Epithelial cell of proximal tubule (primary cell): ENCODE measurements at places on chromosomes 2 and 18.

GRCh38 chr2:75157435-75157834 lies 41.9 kb downstream of the TACR1 start:
- no peak for DNase-seq

- no peak for DNase-seq
These were observed 48.2 kb downstream of the CABYR start for GRCh38 chr18:24187049-24187448.

GRCh38 chr2:79723830-79724229 lies 211.0 kb downstream of the CTNNA2 start:
- peak; percentile 67 for DNase-seq

GRCh38 chr2:28004086-28004485 lies 113.6 kb downstream of the BABAM2 start:
- no peak for DNase-seq

DNA sequence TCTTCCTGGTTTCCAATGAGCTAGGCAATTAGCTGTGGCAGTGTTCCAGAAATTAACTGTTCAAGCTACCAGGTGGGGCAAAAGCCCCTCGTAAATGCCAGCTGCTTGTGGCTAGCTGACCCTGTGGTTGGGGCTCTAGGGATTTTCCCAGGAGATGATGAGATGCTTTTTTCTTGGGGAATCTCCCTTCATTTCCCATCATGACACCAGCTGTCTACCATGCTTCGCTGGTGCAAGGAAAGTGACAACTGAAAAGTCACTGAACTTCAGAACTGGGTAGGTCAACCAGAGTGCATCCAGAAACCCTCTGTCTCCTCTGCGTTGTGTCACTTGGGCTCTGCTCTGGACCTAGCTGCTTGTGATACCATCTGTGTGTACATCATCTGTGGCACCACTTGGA lies 386.5 kb upstream of the DCC start:
- DNase-seq, result no peak

- no peak for DNase-seq
These were observed 630.1 kb upstream of the PIK3C3 start for GRCh38 chr18:41324934-41325333.

- no peak for DNase-seq
These were observed 20.6 kb downstream of the CROCC2 start for GRCh38 chr2:240926516-240927389.

DNA sequence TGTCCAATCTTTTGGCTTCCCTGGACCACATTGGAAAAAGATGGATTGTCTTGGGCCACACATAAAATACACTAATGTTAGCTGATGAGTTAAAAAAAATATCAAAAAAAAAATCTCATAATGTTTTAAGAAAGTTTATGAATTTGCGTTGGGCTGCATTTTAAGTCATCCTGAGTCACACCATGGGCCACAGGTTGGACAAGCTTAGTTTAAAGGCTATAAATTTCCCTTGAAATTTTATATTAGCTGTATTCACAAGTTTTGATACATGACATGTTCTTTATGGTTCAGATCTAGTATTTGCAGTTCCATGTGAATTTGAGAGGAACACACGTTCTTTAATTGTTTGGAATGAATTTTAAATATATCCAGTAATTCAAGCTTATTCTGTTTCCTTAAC lies 21.9 kb downstream of the CARF start:
- DNase-seq, result no peak

DNA sequence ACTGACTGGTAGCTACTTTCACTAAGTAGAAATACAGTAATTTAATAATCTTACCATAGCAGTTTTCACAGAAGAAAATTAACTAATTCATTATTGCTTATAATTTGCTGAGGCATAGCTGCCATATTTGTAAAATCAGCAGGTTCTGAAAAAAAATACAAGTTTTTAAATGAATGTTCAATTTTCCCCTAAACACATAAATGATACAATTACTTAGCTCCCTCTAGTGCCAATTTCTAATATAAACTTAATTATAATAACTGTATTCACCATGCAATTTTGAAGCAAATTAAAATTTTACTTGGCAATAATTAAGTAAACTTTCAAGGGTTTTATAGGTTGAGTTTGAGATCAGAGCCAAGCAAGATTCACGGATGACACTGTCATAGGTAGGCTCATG lies 1321.6 kb upstream of the ACVR2A start:
- no peak for DNase-seq

DNA sequence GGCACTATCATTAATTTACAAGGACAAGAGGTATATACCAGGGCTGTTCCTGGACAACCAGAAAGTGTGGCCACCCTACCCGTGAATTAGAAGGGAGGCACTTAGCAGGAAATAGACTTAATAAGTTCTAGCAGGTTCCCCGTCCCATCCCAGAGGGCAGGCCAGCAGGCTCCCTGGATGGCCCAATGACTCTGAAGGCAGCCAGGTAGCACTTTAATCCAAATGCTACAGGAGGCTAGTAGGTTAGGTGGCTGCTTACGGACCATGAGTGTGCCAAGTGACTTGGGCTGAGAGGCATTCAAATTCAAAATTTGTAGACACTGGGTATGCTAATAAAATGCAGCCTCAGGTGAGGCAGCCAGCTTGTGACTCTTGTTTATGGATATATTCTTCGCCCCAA lies 123.9 kb downstream of the UXS1 start:
- no peak for DNase-seq

GRCh38 chr2:195251214-195251613 lies 405.8 kb upstream of the SLC39A10 start:
- peak; percentile 84 for DNase-seq

GRCh38 chr2:74199275-74199701 lies 873 bp downstream of the MTHFD2 start:
- no peak for DNase-seq

GRCh38 chr2:173673640-173674039 lies 291.5 kb downstream of the SP3 start:
- no peak for DNase-seq

DNA sequence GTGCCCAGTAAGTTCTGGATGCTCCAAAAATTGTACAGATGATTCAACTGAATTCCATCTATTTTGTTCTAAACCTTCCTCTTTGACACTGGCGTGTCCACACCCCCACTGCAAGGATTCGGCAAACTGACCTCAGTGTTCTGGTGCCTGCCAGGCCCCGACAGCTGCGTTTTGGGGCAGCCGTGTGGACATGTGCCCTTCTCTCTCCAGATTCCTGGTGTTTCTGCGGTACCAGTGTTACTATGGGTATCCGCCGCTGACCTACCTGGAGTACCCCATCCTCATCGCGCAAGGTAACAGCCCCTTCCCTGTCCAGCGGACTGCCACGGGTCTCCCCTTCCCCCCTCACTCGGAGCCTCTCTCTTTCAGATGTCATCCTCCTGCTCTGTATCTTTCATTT lies 5.0 kb downstream of the SLC66A3 start:
- no peak for DNase-seq

- no peak for DNase-seq
These were observed 46.0 kb upstream of the PAX8 start for GRCh38 chr2:113324684-113325160.

GRCh38 chr2:46095830-46096229 lies 201.4 kb upstream of the EPAS1 start:
- no peak for DNase-seq

DNA sequence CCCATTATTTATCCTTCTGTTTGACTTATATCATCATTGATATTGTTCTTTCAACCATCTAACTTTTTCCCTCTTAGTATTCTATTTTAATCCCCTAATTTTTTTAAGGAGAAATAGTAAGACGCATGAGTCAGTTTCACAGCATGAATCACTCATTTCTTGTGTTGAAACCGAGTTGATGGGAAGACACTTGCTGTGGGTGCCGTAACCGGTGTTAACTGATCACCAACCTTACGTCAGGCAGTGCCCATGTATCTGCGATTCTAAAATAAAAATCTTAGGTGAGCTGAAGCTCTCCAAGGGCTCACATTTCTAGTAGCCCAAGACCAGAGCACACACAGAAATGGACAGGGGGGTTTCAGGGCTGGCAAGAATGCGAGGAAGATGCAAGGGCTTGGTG lies 348.1 kb downstream of the GALR1 start:
- no peak for DNase-seq

DNA sequence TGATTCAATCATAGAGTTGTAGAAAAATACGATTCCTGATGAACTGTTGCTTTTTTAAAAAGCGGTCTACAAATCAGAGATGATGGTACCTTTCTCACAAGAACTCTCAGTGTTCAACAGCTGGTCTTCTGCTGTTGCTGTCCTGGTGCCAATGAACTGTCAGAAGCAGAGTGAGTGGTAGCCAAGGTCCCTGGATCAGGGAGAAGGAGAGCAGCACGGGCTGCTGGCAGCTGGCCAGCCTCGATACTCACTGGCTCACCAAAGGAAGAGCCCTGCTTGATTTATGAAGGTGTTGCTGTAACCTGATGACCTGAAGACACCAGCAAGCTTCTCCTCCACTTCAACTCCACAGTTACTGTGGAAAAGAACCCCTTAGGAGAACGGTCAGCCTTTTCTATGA lies 300.8 kb upstream of the SOX11 start:
- no peak for DNase-seq

GRCh38 chr18:7927119-7927518 lies 360.0 kb downstream of the PTPRM start:
- no peak for DNase-seq

GRCh38 chr18:74937291-74937690 lies 271.6 kb downstream of the PTGR3 start:
- no peak for DNase-seq

- no peak for DNase-seq
These were observed 18.5 kb downstream of the PSTPIP2 start for GRCh38 chr18:46053368-46054095.

GRCh38 chr2:72579591-72580180 lies 246.1 kb downstream of the EXOC6B start:
- DNase-seq, result peak; percentile 9

GRCh38 chr2:240468303-240469238 lies 33.1 kb downstream of the GPC1 start:
- DNase-seq, result no peak

DNA sequence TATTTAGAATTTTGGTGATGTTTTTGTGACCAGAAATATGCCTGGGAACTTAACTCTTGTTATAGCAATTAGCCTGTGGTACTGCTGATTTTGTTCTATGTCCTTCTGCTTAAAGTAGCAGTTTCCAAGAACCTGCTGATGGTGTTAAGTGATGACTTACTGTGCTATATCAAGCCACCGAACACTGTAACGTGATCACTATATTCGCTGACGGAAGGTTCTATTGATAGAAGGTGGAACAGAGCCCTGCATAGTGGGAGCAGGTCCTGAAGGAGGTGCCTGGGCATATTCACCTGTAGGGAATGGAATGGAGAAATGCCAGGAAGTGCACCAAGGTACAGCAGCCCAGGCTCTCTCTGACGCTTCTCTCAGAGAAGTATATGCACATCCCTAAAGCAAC lies 76.8 kb downstream of the UXS1 start:
- DNase-seq, result no peak

DNA sequence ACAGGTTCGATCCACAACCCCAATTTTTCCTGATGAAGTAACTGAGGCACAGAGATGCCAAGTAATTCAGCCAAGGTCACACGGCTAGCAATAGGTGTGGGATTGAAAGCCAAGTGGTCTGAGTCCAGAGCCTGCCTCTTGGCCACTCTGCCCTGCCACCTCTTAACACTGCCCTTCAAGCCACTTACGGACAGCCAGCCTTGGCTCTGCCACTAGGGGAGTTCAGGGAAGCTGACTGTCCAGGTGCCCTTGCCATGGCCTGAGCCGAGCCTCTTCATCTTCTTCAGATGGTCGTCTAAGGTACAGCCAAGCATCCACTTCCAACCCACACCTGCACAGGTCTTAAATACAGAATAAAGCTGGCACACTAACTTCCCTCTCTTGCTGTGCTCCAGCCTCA lies 99.3 kb upstream of the GPR45 start:
- DNase-seq, result no peak

DNA sequence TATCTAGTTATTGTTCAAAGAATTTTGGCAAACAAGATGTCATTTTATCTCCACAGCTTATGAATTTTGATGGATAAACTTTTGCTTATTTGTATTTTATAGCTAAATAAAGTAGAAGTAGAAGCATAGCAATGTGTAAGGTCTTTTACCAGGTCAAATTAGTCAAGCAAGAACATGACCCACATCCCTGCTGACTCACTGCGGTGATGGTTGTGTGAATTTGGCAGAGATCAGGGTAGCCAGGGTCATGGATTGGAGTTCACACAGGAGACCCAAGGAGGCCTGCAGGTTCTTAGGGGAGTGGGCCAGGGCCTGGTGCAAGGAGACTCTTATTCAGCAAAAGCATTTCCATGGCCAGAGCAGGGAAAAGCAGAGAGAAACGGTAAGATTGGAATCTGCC lies 18.7 kb downstream of the SP140 start:
- DNase-seq, result no peak

GRCh38 chr2:50125246-50125645 lies 906.7 kb downstream of the NRXN1 start:
- no peak for DNase-seq

DNA sequence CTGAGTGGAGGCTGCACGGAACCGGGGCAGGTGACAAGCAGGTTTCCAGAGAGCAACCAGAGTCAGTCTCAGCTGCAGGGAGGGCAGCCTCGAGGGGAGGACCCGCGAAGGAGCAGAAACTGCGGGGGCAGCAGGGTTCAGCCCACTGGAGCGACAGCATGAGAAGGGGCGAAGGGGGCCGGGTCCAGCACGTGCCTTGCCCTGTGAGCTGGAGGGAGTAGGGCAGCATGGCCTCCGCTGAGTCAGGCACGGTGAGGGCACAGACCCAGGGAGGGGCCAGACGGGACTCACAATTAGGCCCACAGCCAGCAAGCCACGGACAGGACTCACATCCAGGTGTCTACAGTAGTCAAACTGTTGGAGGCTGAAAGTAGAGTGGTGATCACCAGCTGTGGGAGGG lies 22.7 kb upstream of the ATP9B start:
- no peak for DNase-seq

- DNase-seq, result peak; percentile 16
These were observed 70.3 kb upstream of the ZSWIM2 start for GRCh38 chr2:186919296-186919695.

- no peak for DNase-seq
These were observed 169.2 kb downstream of the KLHL29 start for GRCh38 chr2:23554054-23554697.

- DNase-seq, result no peak
These were observed 22.8 kb upstream of the CCNYL1 start for GRCh38 chr2:207688597-207688996.

DNA sequence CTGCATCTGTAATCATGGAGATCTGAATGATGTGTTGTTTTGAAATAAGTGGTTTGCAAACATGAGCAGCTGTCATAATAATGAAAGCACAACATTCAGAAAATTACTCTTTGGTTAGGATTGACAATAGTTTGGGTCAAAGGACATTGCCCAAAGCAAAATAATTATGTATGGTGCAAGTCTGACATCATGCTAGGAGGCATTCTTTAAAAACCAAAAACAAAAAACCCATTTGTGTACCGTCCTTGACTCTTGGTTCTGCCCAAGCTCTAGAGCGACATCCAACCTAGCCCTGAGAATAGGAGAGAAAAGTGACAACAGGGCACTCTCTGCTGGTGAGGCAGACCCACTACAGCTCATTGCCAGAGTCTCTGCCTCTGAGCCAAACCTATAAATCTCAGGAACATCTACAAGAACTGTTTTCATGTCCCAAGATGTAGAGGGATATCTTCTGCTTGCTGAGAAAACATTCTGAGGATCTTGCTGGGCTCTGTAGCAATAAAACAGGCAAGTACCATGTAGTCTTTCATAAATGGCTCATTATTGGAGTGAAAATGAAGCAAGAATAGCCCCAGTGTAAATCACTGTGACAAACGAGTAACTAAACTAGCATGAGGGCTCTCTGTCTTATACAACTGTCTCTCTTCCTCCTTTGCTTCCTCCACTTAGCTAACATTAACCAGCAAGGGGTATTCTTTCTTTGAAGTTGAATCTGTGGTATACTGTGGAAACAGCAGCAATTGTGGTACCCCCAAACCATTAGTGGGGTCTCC lies 266.8 kb upstream of the CXCR4 start:
- no peak for DNase-seq
